ENCODE measurements at places on chromosomes 5 and 9.

DNA sequence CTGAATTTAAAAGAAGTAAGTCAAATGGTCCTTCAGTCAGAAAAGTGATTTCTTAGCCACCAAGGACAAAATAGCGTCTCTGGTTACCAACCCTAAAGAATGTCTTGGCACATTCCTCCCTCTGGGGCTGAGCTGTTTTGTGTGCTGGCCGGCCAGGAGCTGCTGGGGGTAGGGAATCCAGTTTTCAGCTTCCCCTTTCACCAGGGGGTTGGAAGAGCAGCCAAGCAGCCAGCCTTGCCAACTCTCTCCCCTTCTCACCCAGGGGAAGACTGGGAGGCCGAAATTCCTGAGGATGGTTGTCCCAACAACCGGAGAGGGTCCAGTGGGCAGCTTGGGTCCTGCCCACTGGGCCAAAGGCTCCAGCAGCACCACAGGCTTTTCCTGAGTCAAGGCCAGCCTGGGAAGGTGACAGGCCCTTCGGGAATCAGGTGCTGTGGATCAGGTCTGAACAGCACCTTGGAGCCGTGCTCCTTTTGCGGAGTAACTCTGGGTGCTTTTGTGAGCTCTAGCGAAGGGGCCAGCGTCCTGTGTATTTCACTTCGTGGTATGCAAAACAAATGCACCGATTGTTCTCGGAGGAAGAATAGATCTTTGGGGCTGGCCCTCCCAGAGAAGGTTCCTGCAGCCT, 4.2 kb downstream of the WWC1 start:
- no peak for DNase-seq

GRCh38 chr9:102445181-102445747, 549.9 kb upstream of the CYLC2 start:
- no peak for DNase-seq

DNA sequence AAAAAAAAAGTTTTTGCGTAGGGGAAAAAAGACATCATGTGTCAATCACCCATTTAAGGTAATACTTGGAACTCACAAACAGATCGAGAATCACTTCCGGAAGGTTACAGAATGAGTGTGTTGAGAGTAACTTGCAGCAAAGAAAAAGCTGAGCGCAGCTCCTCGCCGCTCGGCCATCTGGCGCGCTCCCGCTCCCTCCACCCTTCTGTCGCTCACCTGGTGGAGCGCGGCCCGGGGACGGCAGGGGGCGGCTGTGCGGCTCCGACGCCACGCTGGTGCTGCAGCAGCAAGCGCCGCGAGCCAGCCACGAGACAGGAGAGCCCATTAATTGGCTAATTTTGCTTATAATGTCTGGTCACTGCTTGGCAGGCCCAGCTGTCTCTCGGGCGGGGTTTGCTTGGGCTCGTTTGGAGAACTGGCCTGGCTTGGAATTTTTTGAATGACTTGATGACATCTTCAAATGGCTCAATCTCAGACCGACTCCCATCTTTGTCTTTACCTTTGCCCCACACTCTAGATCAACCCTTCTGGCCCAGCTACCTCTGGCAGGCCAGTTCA, 601.8 kb downstream of the CCDC171 start:
- DNase-seq, result peak; percentile 63

GRCh38 chr5:170135796-170136490, 30.2 kb downstream of the FOXI1 start:
- peak; percentile 46 for DNase-seq

- peak; percentile 49 for DNase-seq
These were observed 507.0 kb upstream of the PTGER4 start for GRCh38 chr5:40172721-40173120.

Data from dermis blood vessel endothelial cell (primary cell).